ENCODE measurements at places on chromosomes 3 and 15.

- no peak for DNase-seq
These were observed 82.3 kb downstream of the TNIK start for GRCh38 chr3:171377859-171378258.

- DNase-seq: no peak
These were observed 92.9 kb upstream of the PRTG start for GRCh38 chr15:55835866-55836265.

- DNase-seq: no peak
These were observed 759 bp downstream of the WDR6 start for GRCh38 chr3:49007771-49008528.

DNA sequence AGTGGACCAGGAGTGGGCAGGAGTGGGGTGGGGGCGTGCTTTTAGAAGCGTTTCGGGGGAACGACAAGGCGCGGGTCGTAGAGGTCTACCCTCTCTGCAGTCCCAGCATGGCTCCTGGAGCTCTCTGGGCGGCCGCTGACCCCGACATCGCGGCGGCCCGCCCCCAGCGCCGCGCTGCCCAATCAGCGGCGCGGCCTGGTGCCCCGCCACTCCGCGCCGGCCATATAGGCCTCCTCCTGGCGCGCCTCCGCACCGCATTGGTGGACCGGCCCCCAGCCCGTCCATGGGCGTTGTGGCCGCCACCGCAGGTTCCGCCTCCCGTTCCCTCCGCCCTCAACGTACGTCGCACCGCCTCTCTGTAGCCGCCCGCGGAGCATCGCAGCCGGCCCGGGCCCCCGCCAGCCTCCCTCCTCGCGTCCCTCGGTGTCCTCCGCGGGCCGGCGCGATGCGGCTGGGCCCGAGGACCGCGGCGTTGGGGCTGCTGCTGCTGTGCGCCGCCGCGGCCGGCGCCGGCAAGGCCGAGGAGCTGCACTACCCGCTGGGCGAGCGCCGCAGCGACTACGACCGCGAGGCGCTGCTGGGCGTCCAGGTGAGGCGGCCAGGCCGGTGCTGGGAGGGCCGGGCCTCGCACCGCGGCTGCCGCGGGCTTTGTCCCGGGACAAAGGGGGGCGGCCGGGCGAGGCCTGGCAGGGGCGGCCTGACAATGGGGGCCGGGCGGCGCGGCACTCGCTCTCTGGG is at the start of gene RCN2:
Gene RCN2 (plus strand): TSS at position 353 of the 738 bp plus-strand sequence. CDS start 93 bp downstream, at position 446.
- DNase-seq: peak; percentile 86
